ENCODE measurements at places on chromosomes 1 and 21.

DNA sequence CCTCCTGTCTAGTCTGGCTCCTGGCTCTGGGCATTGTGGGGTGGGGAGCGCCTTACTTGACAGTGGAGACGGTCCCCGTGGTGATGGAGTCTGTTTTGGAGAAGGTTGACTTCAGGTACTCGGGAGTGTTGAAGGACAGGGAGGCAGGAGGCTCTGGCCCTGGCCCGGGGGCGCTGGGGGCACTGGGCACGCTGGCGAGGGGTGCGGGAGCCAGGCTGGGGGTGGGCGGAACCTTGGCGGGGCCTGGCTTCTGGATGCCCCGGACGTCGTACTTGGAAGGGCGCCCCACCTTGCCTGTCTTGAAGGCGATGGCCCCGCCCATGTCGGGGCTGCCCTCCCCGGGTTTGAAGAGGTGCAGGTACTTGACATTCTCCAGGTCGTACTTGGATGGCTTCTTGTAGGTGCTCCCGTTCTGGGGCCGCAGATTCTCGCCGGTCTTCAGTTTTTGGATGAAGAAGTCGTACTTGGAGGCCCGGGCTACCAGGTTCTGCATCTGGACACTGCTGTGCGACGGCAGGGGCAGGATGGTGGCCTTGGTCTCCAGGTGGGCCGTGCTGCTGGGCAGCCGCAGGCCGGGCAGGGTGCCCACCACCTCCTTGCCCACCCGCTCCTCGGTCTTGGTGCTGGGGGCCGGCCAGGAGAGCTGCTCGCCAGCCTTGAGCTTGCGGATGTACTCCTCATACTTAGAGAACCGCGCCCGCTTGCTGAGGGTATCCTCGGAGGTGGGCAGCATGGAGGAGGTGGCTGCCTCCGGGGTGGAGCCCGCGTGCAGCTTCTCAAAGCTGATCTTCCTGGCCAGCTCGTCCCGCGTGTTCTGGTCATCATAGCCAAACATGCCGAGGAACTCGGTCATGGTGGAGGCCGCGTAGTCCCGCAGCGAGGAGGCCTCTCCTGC is 136.6 kb downstream of the CASZ1 start:
- no peak for DNase-seq

DNA sequence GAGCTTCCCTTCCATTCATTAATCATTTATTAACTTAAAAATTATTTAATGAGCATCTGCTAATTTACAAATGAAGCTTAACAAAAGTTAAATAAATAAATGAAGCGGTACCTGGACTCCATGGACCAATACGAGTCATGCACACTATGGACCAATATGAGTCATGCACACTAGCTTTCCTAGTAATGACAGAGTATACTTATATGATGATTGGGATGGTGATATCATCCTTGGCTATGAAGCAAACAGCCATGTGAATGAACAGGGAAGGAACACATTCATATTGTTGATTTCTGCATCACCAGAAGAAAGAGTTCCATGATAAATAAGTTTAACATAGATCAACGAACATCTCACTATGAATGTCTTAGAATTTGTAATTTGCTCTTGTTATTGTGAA is 109.9 kb downstream of the SPAG17 start:
- no peak for DNase-seq

DNA sequence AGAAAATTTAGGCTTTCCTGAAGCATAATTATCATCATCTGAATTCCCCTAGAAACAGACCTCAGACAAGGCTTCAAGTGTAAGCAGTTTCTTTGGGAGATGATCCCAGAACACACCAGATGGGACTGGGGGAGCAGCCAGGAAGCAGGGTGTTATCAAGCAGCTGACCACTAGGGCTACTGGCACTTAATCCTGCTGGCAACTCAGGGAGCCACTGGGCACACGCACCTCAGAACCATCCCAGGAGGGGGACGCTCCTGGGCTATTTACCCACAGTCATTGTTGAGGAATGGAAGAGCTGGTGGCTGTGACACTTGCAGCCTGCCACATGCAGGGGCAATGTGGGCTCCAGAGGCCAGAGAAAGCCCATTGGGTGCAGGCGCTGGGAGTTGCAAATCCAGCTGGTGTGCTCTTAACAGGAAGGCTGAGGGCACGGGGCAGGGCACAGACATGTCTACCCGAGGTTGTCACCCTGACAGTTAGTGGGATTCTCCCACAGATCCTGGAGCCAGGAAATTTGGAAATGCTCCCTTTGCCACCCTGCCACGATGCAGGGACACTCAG is 15.1 kb upstream of the IL22RA1 start:
- DNase-seq = no peak

GRCh38 chr1:38296047-38296446 is 249.5 kb upstream of the POU3F1 start:
- no peak for DNase-seq

GRCh38 chr1:28417441-28417922 is 47.9 kb downstream of the PHACTR4 start:
- no peak for DNase-seq

DNA sequence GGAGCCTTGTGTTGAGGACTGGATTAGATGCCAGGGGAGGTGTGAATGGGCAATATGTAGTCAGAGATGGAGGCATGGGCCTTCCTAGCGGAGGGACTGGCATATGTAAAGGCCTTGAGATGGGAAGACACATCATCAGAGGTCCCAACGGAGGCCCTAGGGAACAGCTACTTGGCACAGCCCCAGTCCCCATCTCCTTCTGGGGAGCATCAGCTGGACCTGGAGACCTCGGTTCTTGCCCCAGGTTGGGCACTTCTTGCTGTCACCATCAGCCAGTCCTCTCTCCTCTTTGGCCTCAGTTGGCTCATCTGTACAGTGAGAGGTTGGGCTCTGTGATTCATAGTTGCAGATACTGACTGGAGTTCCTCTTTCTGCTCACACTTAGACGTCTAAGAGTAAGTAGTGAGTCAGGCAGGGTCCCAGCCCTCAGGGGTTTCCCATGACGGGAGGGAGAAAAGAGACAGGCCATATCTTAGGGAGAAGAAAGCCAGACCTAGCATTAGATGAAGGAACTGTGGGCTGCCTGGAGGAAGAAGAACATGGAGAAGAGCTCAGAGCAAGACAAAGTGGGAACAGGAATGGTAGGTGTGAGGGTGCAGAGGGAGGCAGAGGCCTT is 3.4 kb upstream of the MARCKSL1 start:
- DNase-seq = peak; percentile 56

- no peak for DNase-seq
Measured at GRCh38 chr1:227351443-227351842, 33.2 kb upstream of the CDC42BPA start.

DNA sequence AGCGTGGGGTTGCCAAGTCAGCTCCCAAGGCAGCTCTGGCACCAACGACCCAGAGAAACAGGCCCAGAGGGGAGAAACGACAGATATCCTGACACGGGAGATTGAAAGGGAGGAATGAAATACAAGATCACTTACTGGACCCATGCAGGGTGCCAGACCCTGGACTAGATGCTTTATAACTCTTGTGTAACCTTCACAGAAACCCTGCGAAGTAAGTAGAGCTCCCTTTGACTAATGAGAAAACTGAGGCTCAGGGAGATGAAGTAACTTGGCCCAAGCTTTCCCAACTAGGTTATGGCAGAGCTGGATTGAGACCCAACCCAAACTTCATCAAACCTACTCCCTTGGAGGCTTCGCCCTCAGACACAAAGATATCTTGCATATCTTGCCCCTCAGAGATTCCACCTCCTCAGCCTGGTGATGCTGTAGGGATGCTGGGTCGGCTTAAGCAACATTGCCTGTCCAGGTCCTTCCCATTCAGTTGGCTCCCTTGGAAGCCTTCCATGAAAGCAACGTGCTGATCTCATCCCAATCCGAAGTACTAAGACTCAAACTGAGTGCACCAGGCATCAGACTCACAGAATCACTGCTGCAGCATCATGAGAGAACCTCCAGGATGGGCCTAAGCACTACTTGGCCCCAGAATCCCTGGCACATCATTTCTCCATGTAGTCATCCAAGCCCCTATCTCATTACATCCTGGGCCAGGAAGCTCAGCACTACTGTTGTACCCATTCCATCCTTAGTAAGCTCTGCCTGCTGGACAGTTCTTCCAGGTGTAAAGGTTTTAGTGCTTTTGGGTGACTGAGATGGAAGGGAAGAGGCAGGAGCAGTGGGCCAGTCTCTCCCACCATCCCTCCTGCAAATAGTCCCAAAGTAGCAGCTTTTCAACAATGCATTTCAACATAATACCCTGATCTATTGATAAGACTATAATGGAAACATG is 1.1 kb upstream of the IGSF9 start:
- no peak for DNase-seq

DNA sequence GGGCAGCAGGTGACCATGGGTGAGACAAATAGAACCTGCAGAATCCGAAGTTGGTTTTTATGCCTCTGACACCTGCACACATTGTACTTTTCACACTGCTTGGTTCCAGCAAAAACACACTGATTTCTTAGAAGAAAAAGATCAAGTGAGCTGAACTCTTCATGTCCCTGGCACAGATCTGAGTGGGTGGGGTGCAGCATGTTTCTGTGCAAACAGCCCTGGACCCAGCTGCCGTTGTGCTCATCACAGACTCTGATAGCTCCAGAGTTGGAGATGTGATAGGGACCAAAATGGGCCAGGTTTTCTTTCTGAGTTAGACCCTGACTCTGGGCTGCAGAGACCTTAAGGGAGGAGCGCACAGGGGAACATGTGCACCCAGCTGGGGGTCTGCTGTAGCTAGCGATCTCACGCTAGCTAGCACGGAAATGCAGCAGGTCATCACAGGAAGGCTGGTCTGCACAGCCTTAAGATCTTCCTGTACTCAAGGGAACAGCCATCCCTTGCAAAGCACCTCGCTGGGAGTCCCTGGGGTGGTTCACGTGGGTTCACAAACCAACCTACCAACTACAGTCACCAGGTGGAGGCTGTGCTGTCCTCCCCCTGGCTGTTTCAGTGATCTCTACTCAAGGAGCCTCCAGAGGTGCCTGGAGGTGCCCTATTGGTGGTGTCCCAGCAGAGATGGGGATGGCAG is 291.1 kb downstream of the PTPRU start:
- DNase-seq = no peak

DNA sequence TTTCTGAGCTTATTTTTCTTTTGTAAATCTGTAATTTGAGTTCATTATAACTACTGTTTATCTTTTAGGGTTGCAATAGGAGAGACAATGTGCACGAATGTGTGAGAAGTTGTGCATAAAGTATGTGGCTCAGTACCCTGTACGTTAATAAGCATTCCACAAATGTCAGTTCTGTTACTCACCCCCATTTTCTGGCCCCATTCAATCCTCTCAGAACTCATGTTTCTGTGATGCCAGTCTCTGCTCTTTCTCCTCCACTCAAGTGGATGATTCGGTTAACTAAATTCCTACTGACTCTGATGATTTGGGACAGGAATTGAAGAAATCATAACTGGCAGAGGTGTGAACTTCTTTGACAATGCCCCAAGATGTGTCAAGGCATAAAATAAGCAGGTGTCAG is 10.2 kb upstream of the DMRTB1 start:
- no peak for DNase-seq

- no peak for DNase-seq
Measured at GRCh38 chr1:56063461-56063860, 515.9 kb downstream of the PLPP3 start.

GRCh38 chr21:36743008-36743407 is 44.1 kb downstream of the SIM2 start:
- no peak for DNase-seq

- no peak for DNase-seq
Measured at GRCh38 chr1:112772781-112773180, 57.6 kb upstream of the PPM1J start.

- DNase-seq = no peak
Measured at GRCh38 chr1:209341146-209341545, 242.4 kb upstream of the CAMK1G start.

GRCh38 chr1:15132965-15133364 is 20.6 kb upstream of the TMEM51 start:
- DNase-seq = no peak

DNA sequence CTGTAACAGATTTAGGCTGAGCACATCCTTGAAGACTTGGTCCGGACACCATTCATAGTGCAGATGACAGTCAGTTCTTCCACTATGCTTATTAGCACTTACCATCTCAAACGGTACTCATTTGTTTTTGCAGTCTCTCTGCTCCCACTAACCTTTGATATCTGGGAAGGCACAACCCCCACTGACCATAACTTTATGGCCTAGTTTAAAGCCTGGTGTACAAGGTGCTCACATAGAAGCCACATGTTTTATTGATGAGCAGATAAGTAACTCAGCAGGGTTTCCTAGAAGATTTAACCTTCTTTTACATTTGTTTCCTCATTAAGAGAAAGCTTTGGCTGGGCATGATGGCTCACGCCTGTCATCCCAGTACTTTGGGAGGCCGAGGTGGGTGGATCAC is 119.3 kb upstream of the MAGI3 start:
- DNase-seq = no peak

- peak; percentile 25 for DNase-seq
Measured at GRCh38 chr1:35807614-35808449, at the start of gene AGO4. Gene AGO4, plus strand, starts transcription at chr1:35808016. Its CDS starts 401 bp downstream, at chr1:35808417.

DNA sequence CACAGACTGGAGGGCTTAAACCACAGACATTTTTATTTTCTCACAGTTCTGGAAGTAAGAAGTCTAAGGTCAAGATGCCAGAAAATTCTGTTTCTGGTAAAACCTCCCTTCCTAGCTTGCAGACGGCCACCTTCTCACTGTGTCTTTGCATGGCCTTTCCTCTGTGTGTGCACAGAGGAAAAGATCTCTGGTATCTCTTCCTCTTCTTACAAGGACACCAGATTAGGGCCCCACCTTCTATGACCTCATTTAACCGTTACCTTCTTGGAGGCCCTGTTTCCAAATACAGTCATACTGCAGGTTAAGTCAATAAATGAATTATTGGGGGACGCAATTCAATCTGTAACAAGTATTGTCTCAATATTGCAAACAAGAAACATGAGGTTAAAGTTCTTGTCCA is 63.0 kb upstream of the PRDX6 start:
- no peak for DNase-seq

- no peak for DNase-seq
Measured at GRCh38 chr1:211975152-211975941, 60.0 kb downstream of the INTS7 start.

- peak; percentile 44 for DNase-seq
Measured at GRCh38 chr1:230306169-230306568, 120.0 kb downstream of the PGBD5 start.

- no peak for DNase-seq
Measured at GRCh38 chr1:44534771-44535170, 129.7 kb downstream of the RNF220 start.

DNA sequence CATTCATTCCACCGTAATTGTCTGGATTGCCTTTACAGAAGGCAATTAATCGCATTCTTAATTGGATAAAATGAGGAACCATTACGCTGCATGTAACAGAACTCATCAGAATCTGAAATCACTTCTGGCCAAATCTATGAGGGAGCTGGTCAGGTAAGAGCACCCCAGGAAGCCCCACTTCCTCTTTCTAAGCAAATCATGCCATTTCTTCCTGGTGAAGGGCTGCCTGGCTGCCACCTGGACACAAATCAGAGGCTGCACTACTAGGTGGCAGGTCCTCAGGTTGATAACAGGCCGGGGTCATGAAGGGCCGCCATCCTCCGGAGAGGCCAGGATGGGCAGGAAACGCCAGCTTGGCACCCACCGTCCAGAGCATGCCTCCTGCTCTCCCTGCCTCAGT is 73.7 kb downstream of the CAPZB start:
- DNase-seq = no peak

- DNase-seq = no peak
Measured at GRCh38 chr21:14116080-14116481, 94.7 kb downstream of the LIPI start.

All from stimulated activated CD4-positive, alpha-beta T cell treated with anti-CD3 and anti-CD28 coated beads, Interleukin-4, amount 100 ng/mL, for 24 hours (primary cell).